Natural killer cell (primary cell): ENCODE measurements at places on chromosomes 2 and 18. TPM values are rescaled to one million over a fixed set of nuclear protein-coding genes. Genes with fewer than 3 reads are reported as not detected.

DNA sequence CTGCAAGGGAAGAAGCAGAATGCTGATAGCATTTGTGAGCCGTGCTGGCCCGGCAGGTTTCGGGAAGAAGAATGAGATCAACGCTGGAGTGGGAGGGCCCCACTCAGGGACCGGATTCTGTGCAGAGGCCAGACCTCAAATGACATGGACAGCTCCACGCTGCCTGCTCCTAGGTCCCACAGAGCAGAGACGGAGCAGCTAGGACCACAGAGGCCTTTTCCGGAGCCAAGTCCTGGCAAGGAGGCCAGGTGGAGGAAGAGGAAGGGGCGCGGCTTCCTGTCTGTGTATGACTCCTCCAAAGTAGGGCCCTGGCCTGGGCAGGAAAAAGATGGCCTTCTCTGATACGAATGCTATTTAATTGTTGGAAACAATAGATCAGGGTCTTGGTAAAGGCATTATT, 139.9 kb downstream of the LRRC30 start:
- DNase-seq = no peak

- DNase-seq = peak; percentile 57
These were observed 3.9 kb upstream of the SPRED2 start for GRCh38 chr2:65436169-65436823.

DNA sequence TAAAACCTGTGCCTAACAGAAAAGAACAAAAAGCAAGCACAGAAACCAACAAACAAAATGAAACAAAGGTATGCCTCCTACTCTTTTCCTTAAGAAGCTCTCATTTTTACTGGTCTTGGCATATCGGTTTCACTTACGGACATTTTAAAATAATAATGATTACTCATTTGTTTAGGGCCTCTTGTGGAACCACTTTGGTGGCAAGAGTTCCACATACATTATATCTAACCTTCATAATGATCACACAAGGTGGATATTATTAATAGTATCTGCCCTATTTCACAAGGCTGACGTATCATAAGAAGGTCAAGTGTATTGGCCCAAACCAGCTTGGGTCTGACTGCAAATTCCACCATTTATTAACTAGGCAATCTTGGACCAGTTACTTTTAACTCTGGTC, 304.7 kb downstream of the TCF4 start:
- DNase-seq = no peak

SP5 gene
- not detected for total RNA-seq

GRCh38 chr18:40608226-40608625, 1346.8 kb upstream of the PIK3C3 start:
- DNase-seq = no peak

DNA sequence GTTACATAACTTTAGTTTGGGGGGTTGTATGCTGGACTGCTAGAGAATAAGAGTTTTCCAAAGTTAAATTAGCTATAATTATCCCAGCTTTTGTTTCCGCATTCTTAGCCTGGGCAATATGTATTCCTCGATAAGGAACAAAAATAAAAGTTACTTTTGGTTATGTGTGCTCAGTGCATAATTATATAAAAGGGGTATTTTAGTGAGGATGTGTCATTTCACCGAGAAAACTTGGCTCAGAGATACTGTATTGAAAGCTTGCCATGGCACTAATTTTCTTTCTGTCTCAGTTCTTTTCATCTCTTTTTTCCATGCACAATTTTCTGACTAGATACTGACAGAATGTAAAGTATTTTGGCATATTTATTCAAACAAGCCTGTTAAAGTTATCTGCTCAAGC, 28.2 kb downstream of the ARHGAP15 start:
- DNase-seq = no peak

IL37 gene
- not detected for total RNA-seq

DNA sequence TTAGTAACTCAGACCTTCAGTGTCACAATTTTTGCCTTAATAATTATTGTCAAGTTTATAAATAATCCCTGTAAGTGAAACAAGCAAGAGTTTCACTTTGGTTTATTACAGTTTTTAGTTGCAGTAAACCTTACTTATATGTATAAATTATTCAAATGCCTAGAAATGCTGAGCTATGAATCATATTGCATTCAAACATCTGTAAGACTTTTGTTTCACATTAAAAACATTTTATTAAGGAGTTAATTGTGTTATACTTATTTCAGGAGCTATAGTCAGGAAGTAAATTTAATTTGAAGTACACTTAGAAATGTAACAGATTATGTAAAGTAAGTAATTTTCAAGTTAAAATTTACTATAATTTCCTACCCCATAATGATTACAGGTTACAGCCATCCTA, 3.9 kb upstream of the ETAA1 start:
- DNase-seq = no peak

GRCh38 chr2:48694149-48694548, 61.4 kb downstream of the LHCGR start:
- no peak for DNase-seq
